T-helper 1 cell treated with Interleukin-12 subunit alpha and Interleukin-12 subunit beta and Interleukin-4 antibody, amounts not matched to agents 30 ng/mL and 1 ng/mL, for 36 hours (primary cell): ENCODE measurements at places on chromosomes 1 and 21. TPM values are rescaled to one million over a fixed set of nuclear protein-coding genes. Genes with fewer than 3 reads are reported as not detected.

FCRL6 gene
- total RNA-seq: 0.34 and 0.49 TPM in 2 replicates

SAMSN1 gene
- total RNA-seq: 138 and 140 TPM in 2 replicates

OR6N1 gene
- total RNA-seq: not detected in 2 replicates

IFFO2 gene
- 20.6 and 23.8 TPM in 2 replicates for total RNA-seq

CYP4Z1 gene
- not detected in 2 replicates for total RNA-seq

CACNA1E gene
- total RNA-seq: 0.05 TPM in 2 replicates

NHLH1 gene
- 0.85 and 0.93 TPM in 2 replicates for total RNA-seq

SLC45A3 gene
- total RNA-seq: 0.27 and 0.29 TPM in 2 replicates

SELL gene
- 330 and 338 TPM in 2 replicates for total RNA-seq

CD244 gene
- total RNA-seq: 1.9 and 2.2 TPM in 2 replicates

CA6 gene
- 1.9 and 2.3 TPM in 2 replicates for total RNA-seq

CYYR1 gene
- total RNA-seq: not detected in 2 replicates
